ENCODE measurements at places on chromosomes 16 and 17.

GRCh38 chr16:20910781-20911321 is 10.3 kb downstream of the LYRM1 start:
- no peak for DNase-seq

GRCh38 chr16:28975158-28975599 is 601 bp downstream of the SPNS1 start:
- DNase-seq: no peak

GRCh38 chr17:75402026-75402425 is 3.5 kb downstream of the GRB2 start:
- DNase-seq: no peak

DNA sequence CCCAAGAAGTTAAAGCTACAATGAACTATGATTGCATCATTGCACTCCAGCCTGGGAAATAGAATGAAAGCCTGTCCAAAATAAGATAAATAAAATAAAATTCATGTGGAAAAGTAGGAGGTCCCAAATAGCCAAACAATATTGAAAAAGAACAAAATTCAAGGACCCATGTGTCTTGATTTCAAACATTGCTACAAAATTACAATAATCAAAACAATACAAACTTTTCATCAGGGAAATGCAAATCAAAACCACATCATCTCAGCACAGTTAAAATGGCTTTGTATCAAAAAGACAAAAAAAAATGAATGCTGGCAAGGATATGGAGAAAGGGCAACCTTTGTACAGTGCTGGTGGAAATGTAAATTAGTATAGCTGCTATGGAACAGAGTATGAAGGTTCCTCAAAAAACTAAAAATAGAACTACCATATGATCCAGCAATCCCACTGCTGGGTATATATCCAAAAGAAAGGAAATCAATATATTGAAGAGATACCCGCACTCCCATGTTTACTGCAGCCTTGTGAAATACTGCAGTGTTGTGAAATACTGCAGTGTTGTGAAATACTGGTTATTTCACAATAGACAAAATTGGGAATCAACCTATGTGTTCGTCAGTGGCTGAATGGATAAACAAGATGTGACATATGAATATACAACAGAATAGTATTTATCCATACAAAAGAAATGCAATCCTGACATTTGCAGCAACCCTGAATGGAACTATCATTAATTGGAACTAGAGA is 24.5 kb upstream of the ZNF287 start:
- no peak for DNase-seq

DNA sequence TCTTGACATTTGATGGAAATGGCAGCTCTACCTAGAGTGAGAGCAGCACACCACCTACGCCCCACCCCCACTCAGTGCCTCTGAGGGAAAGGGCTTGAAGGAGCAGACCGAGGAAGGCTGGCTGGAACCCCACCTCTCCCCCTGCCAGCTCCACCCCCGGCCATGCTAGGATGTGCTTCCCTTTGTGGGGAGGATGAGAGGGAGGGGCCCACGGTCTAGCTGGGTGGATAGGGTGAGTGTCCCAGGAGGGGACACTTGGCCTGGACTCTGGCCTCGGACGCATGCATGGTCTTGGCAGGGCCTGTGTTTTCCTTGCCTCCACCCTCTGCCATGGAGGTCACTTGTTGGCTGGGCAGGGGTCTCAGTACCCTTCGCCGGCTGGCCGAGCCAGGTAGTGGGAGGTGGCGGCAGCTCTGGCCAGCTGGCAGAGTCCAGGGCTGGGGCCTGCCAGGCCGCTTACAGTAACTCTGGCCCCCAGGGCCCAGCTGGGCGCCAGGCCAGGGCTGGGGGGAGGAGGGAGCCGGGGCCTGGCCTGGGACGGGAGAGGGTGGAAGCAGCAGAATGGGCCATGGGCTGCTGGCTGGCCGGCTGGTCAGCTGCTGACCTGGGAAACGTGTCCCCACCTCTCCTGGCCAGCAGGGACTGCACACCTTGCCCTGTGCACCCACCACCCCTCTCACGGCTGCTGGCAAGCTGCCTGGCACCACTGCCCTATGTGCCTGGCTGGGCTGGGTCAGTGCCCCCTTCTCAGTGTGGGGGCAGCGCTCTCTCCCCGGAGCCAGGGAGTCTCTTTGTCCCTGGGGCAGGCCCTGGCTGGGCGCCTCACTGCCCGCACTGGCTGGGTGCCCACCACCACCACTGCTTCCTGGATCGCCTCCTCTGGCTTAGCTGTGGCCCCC is 23.0 kb downstream of the RARA start:
- peak; percentile 98 for DNase-seq

- DNase-seq: no peak
Measured at GRCh38 chr16:87459027-87459426, 33.8 kb downstream of the ZCCHC14 start.

DNA sequence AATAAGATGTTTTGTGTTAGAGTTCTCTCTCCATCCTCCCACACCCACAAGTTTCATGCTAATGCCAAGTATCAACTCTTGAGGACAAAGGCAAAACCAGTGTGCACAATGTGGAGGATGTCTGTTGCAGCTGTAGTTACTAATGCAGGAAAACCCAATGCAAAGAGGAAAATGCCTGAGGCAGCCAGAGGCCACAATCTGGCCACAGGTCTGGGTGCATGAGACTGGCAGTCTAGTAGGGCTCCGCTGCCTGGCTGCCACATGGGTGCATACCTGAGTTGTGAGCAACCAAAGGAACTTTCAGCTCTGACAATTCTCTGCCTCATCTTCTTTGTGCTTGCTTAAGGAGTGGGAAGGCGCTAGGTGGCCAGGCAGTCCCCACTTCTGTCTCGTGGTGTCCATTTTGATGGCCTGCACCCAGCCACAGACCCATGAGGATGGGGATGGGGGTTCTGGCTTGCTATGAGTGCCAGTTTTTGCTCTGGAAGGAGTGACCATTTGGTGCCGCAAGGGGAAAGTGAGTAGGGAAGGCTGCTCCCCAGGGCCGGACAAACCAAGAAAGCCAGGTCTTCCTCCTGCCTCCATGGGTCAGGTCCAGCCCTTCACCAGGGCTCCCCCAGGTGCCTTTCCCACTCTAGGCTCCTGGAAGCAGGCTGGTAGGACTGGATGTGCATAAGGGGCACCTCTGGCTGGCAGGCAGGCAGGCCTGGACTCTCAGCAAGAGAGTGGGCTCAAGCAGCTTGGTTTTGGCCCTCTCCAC is 4.2 kb upstream of the GFOD2 start:
- no peak for DNase-seq

DNA sequence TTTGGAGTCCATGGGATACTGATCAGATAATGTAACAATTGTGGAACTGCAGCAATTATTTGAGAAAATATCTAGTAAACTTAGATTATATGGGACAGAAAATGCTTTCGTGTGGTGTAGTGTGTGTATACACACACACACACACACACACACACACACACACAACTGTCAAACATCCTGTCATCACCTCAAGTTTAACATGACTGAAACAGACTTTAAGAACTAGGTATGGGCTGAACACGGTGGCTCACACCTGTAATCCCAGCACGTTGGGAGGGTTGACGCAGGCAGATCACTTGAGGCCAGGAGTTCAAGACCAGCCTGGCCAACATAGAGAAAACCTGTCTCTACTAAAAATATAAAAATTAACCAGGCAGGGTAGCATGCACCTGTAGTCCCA is 544 bp upstream of the EVI2A start:
- no peak for DNase-seq

DNA sequence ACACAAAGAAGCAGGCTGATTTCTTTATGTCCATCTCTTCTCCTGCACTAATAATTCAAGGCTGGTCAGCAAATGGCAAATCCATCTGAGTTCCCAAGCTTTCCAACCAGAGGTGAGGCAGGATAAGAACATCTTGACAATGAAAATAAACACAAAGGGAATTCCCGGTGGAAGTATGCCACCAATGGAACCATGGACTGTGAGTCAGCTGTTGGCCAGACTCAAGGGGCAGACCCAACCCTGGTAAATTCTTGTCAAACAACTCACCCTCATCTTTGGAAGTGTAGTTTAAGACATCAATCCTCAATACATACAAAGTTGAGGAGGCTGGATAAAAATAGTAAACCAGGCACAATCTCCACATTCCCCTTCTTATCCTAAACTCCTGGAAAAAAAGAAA is 74.3 kb upstream of the CES5A start:
- no peak for DNase-seq

Measured in cortex of kidney (tissue), 1 donor.